Fibroblast of lung (primary cell): ENCODE measurements at places on chromosomes 5 and 9. TPM values are rescaled to one million over a fixed set of nuclear protein-coding genes. Genes with fewer than 3 reads are reported as not detected.
A peak's percentile ranks its signal among the peaks of the same experiment; 100 is the strongest.

DNA sequence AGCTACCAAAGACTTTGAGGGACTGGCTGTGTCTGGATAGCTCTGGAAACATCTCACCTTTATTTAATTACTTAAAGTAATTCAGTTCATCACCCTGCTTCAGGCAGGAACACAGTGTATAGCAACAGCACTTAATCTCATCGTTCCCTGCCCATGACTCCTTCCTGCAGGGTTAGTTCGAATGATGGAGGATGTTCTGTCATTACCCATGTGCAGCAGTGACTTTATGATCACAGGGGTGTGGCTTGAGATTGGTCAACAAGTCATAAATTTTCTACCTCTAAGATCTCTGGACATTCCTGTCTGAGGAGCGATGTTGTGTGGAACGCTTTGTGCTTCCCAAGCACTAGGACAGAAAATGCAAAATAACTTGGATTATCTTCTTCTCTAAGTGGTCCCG is 37.1 kb upstream of the PRUNE2 start:
- no peak overlapping the region for H3K27ac ChIP-seq
- no peak overlapping the region for H3K4me3 ChIP-seq
- DNase-seq, result no peak
- H3K4me1 ChIP-seq, result no peaks in the 10 kb centered on the region

DNA sequence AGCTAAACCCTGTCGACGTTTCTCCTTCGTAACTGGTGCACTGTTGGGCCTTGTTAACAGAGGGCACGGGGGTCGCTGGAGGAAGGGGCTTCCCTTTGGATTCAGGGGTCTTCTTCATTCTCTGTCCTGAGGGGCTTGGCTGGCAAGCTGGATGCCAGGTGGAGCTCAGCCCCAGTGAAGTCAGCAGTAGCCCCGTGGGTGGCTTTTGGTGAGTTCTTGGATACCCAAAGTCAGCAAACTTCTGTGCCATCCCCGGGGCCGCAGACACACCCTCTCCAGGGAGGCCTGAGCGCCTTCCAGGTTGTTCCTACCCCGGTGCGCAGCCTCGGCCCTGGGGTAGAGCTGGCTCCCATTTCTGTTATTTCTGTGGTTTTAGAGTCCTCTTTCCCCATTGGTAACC is 12.3 kb upstream of the OBP2A start:
- H3K4me3 ChIP-seq, result no peak overlapping the region
- H3K27me3 ChIP-seq, result no peaks in the 10 kb centered on the region
- H3K27ac ChIP-seq, result no peak overlapping the region

DNA sequence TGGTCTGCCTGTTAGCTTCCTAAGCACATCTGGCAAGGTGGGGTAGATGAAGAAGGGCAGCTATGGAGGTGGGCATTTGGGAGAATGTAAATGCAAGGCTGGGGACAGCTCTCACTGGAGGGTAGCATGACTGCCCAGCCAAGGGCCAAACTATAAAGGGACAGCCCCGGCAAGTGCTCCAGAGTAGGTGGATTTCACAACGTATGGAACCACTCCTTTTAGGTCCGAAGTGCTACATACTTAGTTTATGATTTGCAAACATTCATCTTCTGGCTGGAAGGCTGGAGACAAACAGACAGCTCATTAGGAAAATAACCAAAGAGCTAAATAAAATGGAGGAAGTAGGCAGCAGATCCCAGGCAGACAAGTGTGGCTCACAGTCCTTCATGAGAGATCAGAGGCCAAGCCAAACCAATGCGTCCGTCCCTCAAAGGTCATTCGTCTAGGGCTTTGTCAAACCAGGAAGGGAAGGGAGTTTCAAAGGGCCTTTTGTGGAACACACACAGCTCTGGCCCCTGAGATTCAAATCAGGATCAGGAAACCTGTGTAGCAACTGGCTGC is 42.5 kb upstream of the GLRX start:
- DNase-seq, result no peak
- H3K27me3 ChIP-seq, result no peaks in the 10 kb centered on the region
- no peaks in the 10 kb centered on the region for H3K36me3 ChIP-seq
- no peak overlapping the region for H3K4me3 ChIP-seq
- H3K4me1 ChIP-seq, result peaks cover 36% of the 10 kb centered on the region

GRCh38 chr9:102069969-102070368 is 331.5 kb upstream of the GRIN3A start:
- no peak overlapping the region for H3K27ac ChIP-seq
- H3K36me3 ChIP-seq, result no peaks in the 10 kb centered on the region
- no peaks in the 10 kb centered on the region for H3K4me1 ChIP-seq
- H3K27me3 ChIP-seq, result no peaks in the 10 kb centered on the region
- no peak for DNase-seq
- H3K4me3 ChIP-seq, result no peak overlapping the region

DNA sequence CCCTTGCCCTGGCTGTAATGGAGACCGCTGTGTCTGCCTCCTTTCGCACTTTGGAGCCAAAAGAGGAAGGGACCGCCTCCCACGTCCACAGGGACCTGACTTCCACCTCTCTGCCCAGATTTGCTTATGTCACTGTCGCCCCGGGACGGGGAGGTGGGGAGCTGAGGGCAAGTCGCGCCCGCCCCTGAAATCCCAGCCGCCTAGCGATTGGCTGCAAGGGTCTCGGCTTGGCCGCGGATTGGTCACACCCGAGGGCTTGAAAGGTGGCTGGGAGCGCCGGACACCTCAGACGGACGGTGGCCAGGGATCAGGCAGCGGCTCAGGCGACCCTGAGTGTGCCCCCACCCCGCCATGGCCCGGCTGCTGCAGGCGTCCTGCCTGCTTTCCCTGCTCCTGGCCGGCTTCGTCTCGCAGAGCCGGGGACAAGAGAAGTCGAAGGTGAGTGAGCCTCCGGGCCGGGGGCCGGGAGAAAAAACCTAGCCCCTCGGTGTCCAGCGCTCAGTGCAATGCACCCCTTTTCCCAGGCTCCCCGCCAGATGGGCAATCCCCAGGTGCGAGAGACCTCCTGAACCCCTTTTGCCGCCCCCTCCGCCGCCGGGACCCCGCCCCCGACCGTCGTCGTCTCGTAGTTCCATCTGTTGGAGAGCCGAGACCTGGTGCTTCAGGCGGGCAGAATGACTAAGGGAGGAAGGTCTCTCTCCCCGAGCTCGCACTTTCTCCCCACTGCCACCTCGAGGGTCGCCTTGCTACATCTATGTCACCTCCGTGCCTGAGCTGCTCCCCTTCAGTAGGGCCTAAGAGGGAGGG is at the start of gene GPX3:
Gene GPX3, plus strand, starts transcription at position 288 of the 807 bp plus-strand sequence. Its CDS starts 64 bp downstream, at position 352.
- peaks cover 31% of the 10 kb centered on the region for H3K4me1 ChIP-seq
- H3K27me3 ChIP-seq, result no peaks in the 10 kb centered on the region
- DNase-seq, result peak; percentile 53
- no peak within 1 kb of the TSS for H3K27ac ChIP-seq

DNA sequence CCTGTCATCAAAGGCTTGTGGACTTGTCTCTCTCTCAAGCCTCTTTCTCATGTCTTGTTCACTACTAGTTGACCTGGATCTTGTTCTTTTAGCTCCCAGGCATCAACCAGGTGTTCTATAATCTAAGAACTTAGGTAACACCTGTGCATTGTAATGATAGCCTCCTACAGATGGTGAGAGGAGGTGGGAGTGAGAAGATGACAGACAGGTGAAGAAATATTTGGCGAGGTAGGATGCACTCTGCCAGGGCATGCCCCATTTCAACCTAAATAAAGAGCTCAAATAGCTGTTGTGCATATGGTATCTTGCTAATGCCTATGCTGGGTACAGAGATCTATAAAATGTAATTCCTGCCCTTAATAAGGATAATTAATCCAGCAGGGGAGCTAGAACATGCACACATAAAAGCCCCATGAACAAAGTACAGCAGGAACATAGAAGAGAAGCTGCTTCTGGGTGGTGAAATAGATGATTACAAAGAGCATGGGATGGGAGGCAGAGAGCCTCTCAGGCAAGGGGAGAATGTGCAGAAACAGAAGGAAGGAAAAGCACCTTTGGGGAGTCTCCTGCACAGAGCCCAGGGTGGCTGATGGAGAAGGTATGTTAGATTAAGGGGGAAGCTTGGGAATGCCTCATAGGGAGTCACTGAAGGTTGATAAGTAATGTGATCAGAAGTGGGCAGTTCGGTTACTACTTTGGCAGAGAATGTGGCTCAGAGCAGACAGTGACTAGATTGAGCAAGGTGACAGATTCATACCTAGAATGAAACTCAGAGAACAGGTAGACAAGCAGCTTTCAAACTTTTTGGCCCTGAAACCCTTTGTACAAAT is 28.0 kb upstream of the PLIN2 start:
- H3K27ac ChIP-seq, result no peak overlapping the region
- H3K4me1 ChIP-seq, result no peaks in the 10 kb centered on the region
- H3K27me3 ChIP-seq, result no peaks in the 10 kb centered on the region
- H3K36me3 ChIP-seq, result no peaks in the 10 kb centered on the region

DNA sequence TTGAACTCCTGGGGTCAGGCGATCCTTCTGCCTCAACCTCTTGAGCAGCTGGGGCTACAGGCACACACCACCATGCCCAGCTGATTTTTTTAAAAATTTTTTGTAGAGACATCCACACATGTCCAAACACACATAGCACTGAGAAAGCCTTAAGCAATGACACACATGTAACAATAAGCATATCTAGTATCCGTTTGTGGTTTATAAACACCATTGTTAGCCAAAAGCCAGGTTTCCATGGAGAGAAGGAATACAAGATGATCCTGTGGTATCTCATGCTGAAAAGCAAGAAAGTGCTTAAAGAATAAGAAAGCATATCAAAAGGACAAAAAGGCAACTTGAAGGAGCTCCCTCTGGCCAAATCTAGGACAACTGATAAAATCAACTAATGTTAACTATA is 29.7 kb upstream of the SLC1A3 start:
- H3K4me3 ChIP-seq, result no peak overlapping the region
- no peak overlapping the region for H3K27ac ChIP-seq
- H3K36me3 ChIP-seq, result no peaks in the 10 kb centered on the region
- peaks cover 2% of the 10 kb centered on the region for H3K4me1 ChIP-seq
- DNase-seq, result no peak

GRCh38 chr5:138338411-138339090 is 485 bp downstream of the FAM53C start:
- DNase-seq, result no peak
- H3K36me3 ChIP-seq, result peaks cover 3% of the 10 kb centered on the region
- H3K4me3 ChIP-seq, result peak overlapping the region; percentile 99
- peak overlapping the region; percentile 100 for H3K27ac ChIP-seq
- no peaks in the 10 kb centered on the region for H3K4me1 ChIP-seq

DNA sequence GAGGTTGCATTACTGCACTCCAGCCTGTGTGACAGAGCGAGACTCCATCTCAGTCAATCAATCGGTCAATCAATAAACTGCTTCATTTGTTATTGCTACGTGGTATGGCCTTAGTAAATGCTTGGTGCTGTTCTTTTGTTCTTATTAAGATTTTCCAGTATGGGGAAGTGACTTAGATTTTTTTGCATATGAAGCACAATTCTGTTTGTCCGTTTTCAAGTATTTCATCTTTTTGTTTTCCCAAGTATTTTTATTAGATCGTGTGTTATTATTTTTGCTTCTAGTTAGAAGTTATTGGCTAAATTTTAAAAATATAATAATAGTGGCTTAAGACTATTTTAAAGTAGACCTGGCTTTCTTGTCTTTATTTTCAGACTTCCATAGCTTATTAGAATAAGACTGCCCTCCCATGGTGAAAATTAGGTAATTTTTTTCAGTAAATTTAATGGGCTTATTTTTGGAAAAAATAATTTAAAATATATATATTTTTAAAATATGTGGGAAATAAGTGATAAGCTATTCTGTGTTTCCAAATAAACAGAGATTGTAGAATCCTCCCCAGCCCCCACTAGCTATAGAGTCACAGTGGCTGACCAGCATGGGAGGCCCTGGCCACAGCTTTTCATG is 14.7 kb upstream of the OMD start:
- H3K4me3 ChIP-seq, result no peak overlapping the region
- no peaks in the 10 kb centered on the region for H3K4me1 ChIP-seq
- H3K27ac ChIP-seq, result no peak overlapping the region
- DNase-seq, result no peak
- H3K36me3 ChIP-seq, result no peaks in the 10 kb centered on the region

DNA sequence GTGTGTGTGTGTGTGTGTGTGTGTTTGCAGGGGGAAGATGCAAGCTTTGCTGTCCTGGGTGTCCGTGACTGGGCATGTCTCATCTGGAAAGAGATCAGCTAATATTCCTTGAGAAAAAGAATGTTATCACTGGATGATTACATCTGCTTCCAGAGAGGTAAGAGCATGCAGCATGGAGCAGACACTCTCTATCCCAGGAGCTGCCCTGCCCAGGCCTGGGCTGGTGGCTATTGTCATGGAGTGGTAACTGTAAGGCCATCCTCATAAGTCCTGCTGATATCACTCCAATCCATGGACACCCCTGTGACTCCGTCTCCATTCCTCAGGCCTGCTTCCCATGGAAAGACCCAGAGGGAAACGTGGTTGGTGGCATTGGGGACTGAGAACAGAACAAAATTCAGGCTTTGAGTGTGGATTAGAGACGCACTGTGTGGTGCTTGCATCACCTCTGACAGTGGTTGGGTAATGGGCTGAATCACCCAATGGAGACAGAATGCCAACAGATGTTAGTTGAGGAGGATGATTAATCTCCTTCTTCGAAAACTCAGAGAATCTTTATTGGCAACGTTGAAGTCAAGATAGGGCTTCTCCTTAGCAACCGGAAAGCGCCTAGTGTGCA is 52.0 kb upstream of the KCNIP1 start:
- H3K36me3 ChIP-seq, result no peaks in the 10 kb centered on the region
- peak; percentile 77 for DNase-seq
- no peak overlapping the region for H3K4me3 ChIP-seq

DNA sequence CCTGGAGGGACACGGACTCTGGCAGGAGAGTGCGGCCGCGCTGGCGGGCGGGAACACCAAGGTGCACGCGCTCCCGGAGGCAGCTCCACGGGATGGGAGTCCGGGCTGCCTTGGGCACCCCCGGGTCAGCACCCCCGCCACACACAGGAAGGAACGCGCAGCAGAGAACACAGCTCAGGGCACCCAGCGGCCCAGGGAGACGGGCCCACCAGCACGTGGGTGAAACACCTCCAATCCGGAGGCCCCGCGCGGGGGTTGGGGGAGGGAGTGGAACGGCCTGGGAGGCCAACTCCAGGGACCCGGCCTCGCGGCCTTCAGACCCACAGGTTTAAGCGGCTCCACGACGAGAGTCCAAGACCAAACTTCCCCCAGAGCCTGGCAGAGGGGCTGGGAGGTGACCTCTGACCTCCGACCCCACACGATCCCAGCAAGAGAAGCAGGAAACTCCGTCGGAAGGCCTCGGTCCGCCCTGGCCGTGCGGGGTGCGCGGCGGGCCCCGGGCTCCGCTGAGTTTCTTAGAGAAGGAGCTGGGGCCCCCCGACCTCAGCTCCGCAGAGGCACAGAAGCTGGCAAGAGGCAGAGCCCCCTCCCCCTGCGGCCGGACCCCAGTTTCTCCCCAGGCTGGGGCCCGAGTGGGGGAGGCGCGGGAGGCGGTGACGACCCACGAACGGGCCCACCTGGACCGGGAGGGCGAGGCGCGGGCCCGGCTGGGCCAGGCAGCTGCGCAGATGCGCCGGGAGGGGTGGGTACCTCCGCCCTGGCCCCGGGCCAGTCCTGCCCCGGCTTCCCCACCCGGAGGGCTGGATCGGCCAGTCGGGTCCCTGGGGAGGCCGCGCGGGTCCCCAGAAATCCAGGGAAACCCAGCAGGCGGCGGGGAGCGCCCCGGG is 851 bp downstream of the NACC2 start:
- peak; percentile 51 for DNase-seq
- peaks cover 10% of the 10 kb centered on the region for H3K4me1 ChIP-seq
- H3K27me3 ChIP-seq, result no peaks in the 10 kb centered on the region
- peak overlapping the region; percentile 61 for H3K27ac ChIP-seq
- H3K4me3 ChIP-seq, result peak overlapping the region; percentile 76
- H3K36me3 ChIP-seq, result peaks cover 4% of the 10 kb centered on the region

Gene KCTD16
- total RNA-seq, result 1.0 and 1.2 TPM in 2 replicates

Gene RPS23
- 2,712 and 5,838 TPM in 2 replicates for total RNA-seq

Gene ENTPD8
- under 0.01 TPM in 1 of 2 replicates, not detected in the other for total RNA-seq

Gene TTC16
- under 0.01 TPM in 2 replicates for total RNA-seq

Gene OR13J1
- not detected in 2 replicates for total RNA-seq
